ENCODE measurements at places on chromosomes 16 and 17.
A peak's percentile ranks its signal among the peaks of the same experiment; 100 is the strongest.

DNA sequence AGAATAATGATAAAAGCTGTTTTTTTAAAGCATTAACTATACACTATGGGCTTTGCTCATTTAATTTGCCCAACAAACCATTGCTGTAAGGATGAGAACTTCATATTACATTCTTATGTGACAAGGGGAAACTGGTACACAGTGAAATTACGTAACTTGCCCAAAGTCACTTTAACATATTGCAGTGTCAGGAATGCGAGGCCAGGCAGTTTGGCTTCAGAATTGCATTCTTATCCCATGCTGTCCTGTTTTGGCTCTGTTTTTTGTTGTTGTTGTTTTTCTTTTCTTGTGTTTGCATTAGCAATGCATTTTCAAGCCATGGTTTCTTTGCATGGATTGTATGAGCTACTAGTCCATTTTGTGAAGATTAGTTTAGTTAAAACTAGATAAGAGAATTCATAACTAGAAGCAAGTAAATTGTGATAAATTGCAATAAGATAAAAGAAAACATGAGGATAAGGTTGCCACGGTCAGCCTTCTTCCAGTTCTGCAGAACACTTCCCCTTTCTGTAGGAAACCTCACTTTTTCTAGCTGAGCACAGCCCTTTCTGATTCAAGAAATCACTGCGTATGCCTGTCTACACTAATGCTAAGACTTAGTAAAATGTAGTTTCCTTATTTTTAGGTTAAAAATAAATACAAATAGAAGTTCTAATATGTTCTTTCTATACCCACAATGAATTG is 221.3 kb upstream of the KCNJ16 start:
- DNase-seq = no peak

DNA sequence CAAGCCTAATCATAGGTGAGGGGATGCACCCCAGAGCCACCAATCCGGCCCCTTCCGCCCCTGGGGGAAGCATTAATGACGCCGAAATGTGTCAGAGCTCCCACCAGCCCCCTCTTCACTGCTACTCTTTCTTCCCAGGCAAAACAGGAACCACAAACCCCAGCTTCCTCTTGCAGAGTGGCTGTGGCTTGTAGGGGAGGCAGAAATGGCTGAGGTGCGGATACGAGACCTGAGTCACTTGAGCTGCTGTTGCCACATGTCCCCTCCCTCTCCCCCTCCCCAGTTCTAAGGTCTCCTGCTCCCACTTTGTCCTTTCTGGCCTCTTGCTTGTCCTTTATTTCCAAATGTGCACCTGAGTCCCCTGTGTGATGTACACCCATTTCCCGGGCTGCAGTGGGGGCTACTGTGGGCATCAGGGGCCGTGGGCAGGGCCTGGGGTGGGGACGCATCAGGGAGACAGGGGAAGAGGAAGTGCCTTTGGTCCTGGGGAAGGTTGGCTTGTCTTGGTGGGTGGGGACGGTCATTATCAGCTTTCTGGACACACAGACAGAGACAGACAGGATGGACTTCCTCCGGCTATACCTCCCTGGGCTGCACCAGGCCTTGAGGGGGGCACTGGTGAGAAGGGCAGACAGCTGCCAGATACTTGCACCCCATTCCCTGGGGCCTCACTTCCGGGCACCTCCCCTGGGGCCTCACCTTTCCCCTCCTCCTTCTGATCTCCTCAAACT is at the start of gene APOBR:
Gene APOBR (plus strand): TSS at position 523 of the 731 bp plus-strand sequence. CDS start 39 bp downstream, at position 562.
- DNase-seq = no peak

- peak; percentile 38 for DNase-seq
Measured at GRCh38 chr17:41153856-41154255, 4.2 kb upstream of the KRTAP4-5 start.

DNA sequence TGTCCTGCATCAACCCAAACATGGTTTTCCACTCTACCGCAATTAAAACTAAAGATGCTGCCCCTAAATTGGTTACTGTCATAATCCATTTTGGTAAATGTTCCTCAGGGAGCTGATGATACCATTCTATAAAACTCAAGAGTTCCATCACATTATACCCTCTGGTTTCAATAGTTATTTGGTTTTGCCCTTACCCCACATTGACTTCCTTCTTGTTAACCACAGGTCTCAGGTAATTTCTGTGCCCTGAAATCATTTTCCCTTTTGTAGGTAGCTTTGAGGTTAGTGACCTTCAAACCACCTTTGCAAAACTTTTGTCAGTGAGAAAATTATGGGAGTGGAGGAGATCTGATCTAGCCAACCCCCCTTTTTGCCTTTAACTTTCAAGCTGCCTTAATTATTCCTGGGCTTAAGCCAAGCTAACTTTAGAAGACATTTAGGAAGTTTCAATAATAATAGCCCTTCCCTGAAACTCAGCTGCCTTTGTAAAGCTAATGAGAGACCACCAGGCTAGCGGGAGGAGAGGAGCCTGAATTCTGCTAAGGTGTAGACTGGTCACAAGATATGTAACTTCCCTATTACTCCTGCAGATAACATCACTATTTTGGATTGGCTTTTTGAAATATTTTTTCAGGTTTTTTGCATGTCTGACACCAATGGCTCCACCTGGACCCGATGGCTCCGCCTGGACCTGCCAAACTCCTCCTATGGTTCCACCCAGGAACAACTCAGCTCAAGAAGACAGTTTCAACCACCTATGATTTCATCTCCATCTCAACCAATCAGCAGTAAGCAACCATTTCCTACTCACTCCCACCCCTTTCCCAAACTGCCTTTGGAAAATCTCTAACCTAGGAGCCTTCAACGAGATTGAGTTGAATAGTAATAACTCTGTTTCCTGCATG is 224.9 kb downstream of the HS3ST3B1 start:
- no peak for DNase-seq

DNA sequence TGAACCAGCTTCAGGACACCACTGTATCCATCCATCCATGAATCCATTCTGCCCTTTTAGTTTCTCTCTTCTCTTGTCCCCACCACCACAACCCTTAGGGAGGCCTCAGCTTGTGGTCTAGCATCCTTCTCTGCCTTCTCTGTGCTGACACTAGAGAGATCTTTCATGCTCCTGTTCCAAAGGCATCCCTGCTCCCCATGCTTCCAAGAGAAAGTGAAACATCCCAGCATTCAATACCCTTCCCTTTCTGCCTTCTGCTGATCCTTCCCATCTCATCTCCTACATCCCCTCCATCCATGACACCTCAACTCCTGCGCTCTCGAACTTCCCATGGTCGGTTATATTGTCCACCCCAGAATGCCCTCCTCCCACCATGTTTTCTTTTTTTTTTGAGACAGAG is 10.0 kb downstream of the RAPGEFL1 start:
- no peak for DNase-seq

DNA sequence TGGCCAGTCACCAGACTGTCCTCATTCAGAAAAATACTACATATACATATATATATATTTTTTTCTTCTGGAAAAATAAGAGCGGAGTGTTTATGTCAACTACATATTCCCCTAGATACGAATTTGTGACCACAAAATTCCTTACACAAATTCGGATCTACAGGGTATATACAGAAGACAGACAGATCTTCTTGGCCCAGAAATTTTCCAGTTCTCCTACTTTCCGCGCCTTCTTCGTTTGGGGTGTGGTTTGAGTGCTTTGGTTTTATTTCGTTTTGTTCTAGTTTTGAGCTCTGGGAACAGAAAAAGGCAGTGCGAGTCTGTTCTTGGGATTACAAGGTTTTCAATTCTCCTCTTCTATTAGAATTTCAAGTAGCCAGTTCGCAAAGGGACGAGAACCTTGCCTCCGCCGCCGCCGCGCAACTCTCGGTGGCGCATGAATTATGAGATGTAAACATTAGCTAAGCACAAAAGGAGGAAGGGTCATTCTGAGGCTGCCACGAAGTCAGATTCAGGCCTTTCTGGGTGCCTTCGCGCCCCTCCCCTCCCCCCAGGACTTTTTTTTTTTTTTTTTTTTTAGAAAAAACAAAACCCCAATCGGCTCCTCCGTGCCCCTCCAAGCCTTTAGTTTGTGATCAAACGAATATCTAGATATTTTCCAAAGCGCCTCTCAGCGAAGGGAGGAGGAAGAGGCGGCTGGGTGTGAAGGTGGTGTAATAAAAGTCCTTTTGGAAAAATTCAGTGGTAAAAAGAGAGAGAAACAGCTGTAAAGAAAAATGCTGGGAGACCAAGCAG is 1.8 kb upstream of the HOXB4 start:
- peak; percentile 79 for DNase-seq

DNA sequence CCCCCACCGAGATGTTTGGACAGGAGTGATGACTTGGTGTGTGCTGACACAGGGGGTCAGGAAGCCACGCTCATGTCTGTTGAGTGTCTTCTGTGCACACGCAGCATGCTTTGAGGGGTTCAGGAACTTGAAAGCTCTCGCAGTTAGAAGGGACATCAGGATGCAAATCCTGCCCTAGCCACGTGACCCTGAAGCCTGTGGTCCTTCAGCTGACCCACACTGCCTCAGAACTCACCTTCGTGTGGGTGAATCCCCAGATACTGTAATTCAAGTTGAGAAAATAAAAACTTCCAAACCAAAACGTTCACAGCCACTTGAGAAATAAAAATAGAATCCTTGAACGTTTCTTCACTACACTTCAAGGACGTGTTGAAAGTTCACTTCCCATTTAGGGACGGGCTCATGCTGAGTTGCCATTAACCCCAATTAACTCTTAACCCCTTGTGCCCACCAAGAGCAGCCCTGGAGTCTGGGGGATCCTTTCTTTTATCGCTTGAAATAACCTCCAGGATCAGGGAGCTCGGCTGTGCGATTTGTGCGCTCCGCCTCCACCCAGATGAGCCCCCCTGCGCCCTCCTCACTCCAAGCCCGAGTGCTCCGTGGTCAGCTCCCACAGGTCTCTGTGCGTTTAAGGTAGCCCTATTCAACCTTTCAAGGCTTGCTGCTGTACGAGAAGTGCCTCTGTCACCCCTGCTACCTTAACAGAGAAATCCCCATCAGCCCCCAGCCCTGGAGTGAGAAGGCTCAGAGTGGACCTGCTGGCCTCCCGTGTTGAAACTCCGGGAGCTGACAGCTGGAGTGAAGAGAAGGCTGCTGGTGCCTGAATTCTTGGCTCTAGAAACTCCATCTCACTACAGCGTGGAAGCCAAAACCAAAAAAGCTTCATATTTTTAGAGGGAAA is 36.2 kb upstream of the NAT9 start:
- no peak for DNase-seq

GRCh38 chr16:73418051-73418450 is 370.1 kb upstream of the ZFHX3 start:
- DNase-seq = no peak

GRCh38 chr17:9470171-9470570 is 105.4 kb downstream of the STX8 start:
- DNase-seq = no peak

DNA sequence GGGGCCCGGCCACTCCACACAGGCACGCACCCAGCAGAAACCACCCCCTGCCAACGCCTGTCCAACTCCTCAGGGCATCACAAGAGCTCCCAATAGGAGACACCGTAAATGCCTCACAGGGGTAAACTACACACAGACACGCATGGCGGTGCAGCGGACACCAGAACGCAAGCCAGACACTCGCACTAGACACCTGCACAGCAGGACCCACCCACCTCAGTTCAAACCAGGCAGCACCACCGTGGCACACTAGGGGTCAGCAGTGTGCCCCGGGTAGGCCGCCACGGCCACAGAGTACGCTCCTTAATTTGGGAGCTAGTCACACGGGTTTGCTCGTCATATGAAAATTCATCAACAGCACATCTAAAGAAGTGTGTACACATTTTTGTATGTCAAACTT is 3.4 kb downstream of the SLC38A10 start:
- DNase-seq = no peak

GRCh38 chr17:9229826-9230201 is 208.5 kb downstream of the NTN1 start:
- DNase-seq = no peak

- DNase-seq = no peak
Measured at GRCh38 chr16:83952587-83952939, 477 bp upstream of the OSGIN1 start.

DNA sequence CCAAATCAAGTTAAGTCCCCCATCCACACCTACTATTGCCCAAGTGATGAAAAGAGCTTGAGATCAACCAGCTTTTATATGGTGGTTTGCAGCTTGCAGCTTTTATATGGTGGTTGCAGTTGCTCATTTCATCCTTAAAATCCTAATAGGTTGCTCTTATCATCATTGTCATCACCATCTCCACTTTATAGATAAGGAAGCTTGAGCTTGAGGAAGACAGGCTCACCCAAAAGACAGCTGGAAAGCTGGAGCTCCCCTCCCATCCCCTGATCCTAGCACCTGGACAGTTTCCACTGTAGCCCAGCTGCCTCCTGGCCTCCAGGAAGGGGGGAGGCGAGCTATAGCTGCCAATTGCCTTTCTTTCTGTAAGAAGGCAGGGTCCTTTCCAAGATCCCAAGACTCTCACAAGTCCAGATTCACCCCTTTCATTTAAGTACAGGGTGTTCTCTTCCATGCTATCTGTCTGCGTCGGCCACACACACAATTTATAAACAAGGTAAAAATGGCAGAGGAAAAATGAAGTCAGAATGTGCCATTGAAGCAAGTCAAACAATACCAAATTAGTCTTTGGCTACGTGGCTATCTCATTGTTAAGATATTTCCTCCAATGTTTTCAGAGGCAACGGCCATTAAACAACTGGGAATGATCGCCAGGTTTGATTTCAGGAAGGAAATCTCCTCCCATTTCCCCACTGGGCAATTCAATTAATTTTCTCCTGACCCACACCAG is 63.3 kb downstream of the PECAM1 start:
- DNase-seq = no peak

GRCh38 chr17:55433029-55433628 is 11.5 kb upstream of the MMD start:
- DNase-seq = no peak

GRCh38 chr17:19766421-19767270 is 18.5 kb upstream of the ALDH3A1 start:
- DNase-seq = peak; percentile 46

DNA sequence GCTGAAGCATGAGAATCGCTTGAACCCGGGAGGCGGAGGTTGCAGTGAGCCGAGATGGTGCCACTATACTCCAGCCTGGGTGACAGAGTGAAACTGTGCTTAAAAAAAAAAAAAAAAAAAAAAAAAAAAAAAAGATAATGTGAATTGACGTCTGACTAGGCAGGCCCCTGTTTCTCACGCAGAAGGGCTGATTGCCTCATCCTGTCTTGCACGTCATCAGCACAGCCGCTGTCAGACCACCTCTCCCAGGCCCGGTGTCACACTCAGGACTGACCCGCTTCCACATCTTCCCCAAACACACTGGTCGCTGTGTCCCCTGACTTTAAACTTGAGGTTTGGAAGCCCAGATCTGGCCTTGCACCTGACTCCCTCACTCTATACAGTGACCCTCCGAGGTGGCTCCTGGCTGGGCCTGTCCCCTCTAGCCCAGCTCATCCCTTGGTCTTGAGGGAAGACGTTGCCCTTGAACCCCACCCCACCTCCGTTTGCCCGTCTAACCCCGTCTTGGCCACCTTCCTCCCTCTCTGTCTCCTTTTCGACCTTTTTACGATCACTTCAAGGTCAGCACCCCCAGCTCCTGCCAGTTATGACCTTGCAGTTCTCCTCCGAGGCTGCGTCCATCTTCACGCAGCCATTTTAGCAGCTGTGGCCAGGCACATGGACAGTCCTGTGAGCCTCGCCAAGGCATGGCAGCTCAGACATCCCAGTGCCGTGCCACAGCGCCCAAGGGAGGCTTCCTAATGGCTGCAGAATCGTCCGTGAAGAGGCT is 149.9 kb upstream of the PLCG2 start:
- DNase-seq = no peak

Measured in NCI-H2227 treated with DMSO at 0.1 percent for 48 hours (cell line).